Stimulated activated CD4-positive, alpha-beta T cell treated with anti-CD3 and anti-CD28 coated beads, Interleukin-1b, Interleukin-23, amount 100 ng/mL, for 4 hours (primary cell): ENCODE measurements at places on chromosomes 12 and 14.

GRCh38 chr12:45217846-45218245 is 2.0 kb downstream of the ANO6 start:
- DNase-seq: no peak

- DNase-seq: no peak
Measured at GRCh38 chr14:98957211-98958047, 314.6 kb downstream of the BCL11B start.

GRCh38 chr12:26011099-26011498 is 52.6 kb downstream of the RASSF8 start:
- no peak for DNase-seq

DNA sequence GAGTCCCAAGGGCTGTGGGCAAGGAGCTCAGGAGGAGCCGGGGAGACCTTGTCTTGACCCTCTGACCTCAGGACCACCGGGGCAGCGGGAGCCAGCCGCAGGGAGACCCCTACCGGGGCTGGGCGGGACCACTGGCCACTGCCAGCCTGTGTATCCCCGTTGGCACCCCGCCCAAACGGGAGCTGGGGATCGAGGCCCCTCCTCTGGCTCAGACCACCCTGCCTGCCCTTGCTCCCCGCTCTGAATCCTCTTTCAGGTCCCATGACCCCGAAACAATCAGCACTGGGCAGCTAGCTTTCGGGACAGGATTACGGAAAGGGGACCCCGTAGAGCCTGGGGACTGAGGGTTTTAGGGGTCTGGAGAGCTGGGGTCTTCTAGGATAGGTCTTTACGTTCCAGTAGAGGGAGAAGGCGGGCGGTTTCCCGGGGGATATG is 1.3 kb downstream of the GLI1 start:
- DNase-seq: no peak

DNA sequence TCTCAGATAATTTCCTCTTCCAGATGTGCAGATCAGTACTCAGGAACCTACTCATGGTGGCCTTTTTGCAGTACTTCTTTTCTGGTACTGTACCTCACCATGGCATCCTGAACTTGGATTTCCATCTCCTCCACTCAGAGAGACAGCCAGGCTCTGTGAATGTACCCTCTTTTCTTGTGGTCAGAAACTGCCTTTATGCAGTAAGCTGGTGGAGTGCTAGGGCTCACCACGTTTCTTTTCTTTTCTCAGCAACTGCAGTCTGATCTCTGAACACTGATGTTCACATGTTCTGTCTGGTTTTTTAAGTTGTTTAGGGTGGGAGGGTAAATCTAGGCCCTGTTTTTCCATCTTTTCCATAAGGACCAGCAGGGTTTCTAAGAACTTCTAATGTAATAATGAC is 99.8 kb upstream of the NRXN3 start:
- DNase-seq: no peak

- DNase-seq: no peak
Measured at GRCh38 chr14:33781236-33781635, 169.6 kb downstream of the EGLN3 start.

- DNase-seq: no peak
Measured at GRCh38 chr14:83320837-83321236, 1787.2 kb upstream of the SEL1L start.

DNA sequence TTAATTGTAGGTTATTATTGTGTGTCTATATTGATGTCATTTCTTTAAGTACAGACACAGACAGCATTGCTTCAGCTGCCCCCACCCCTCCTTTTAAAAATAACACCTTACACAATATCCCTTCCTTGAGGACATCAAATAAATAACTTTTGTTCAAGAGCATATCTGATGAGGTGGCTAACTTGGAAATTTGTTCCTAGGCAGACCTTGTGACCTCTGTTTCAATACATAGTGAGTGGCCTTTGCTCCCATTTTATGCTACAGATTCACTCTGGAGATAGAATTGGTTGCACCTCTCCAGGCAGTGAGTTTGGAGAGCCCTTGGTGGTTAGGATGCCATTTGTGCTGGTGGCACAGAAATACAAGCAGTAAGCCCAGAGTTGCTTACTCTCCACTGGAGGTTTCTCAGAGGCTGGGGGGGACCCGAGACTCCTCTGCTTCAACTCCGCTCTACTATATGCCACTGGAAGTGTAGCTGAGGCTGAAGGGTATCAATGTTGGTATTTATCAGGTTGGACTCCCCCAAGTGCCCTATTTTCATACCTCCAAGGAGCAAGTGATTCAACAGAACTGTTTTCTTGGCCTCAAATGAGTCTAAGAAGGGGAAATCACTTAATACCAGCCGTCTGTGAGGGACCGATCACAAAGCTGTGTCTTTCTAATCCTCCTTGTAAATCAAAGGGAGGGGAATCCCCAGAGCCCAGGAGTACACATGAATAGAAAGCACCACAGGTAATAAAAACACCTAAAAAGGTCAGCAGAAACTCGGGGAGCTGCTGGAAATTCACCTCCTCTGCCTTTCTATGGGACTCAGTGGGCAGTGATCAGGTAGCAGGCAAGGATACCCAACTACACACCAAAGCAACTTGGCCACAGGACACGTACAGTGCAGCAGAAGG is 463.1 kb downstream of the RAD51B start:
- peak; percentile 23 for DNase-seq

- DNase-seq: no peak
Measured at GRCh38 chr14:67562776-67563150, 29.7 kb downstream of the PLEKHH1 start.

- peak; percentile 18 for DNase-seq
Measured at GRCh38 chr12:4215229-4216186, 58.1 kb upstream of the CCND2 start.

DNA sequence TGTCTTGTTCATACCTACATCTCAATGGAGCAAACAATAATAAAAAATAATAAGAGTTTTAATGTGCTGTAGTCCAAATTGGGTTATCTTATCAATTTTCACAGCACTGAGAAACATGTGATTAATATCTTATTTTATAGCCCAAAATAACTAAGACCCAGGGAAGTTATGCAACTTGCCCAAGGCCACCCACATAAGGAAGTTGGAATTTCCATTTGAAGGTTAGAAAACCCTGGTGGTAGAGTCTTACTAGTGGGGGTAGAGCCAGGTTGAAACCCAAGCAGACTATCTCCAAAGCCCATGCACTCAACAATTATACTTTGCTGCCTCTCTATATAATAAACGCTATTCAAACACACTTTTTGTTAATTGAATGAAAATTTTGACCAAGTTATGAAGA is 270.0 kb upstream of the CAND1 start:
- DNase-seq: no peak

- no peak for DNase-seq
Measured at GRCh38 chr12:131409211-131409610, 301.7 kb upstream of the SFSWAP start.

DNA sequence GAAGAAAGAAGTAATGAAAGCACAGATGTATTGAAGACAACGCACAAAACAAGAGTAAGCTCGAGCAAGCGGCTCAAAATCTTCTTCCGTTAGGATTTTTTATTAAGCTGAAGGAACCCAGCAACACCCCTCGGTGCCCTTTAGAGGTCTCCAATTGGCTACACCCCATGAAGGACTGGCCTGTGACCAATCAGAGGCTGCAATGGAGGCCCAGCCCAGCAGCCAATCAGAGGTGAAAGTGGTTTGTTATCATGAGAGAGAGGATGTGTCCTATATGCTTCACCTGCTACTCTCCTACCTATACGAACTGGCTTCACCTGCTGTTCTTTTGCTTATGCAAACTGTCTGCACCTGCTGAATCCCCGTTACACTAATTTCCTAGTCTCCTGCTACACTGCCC is 358.8 kb downstream of the C12orf50 start:
- DNase-seq: no peak

- DNase-seq: no peak
Measured at GRCh38 chr12:109739747-109740693, 26.4 kb downstream of the FAM222A start.

GRCh38 chr12:3271639-3272038 is 194.5 kb downstream of the TSPAN9 start:
- no peak for DNase-seq

DNA sequence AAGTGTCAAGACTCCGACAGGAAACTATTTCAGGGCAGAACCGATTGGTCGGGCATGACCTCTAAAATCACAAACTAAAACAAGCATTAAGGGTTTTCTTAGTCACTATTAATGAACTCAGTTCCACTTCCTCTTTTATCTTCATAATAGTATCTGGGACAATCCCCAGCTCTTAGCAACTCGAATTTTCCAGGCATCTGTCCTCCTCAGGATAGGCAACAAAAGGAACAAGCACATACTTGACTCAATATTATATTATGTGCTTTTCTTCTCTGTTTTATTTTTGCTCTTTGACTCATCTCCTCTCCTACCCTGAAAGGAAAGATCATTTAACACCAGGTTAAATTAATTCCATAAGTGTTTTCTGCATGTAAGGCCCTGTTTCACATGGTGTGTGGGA is 638.3 kb upstream of the TBX3 start:
- no peak for DNase-seq

- DNase-seq: no peak
Measured at GRCh38 chr12:11987901-11988300, 82.8 kb upstream of the BCL2L14 start.

GRCh38 chr12:47741340-47741703 is 16.0 kb upstream of the ENDOU start:
- DNase-seq: peak; percentile 19

- DNase-seq: no peak
Measured at GRCh38 chr12:40002178-40003169, 103.4 kb downstream of the SLC2A13 start.

DNA sequence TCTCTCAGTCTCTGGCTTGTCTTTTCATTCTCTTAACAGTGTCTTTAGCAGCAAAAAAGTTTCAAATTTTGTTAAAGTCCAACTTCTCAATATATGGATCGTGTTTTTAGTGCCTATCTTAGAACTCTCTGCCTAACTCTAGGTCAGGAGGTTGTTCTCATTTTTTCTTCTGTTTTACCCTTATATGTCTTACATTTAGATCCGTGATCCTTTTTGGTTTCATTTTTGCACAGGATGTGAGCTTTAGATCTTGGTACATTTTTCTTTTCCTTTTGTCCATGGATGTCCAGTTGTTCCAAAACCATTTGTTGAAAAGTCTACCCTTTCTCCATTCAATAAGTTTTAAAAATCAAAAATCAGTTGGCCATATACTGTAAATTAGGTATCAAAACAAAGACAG is 6.8 kb downstream of the VRK1 start:
- DNase-seq: no peak

GRCh38 chr12:96194971-96195844 is 1.0 kb downstream of the ELK3 start:
- DNase-seq: peak; percentile 48

DNA sequence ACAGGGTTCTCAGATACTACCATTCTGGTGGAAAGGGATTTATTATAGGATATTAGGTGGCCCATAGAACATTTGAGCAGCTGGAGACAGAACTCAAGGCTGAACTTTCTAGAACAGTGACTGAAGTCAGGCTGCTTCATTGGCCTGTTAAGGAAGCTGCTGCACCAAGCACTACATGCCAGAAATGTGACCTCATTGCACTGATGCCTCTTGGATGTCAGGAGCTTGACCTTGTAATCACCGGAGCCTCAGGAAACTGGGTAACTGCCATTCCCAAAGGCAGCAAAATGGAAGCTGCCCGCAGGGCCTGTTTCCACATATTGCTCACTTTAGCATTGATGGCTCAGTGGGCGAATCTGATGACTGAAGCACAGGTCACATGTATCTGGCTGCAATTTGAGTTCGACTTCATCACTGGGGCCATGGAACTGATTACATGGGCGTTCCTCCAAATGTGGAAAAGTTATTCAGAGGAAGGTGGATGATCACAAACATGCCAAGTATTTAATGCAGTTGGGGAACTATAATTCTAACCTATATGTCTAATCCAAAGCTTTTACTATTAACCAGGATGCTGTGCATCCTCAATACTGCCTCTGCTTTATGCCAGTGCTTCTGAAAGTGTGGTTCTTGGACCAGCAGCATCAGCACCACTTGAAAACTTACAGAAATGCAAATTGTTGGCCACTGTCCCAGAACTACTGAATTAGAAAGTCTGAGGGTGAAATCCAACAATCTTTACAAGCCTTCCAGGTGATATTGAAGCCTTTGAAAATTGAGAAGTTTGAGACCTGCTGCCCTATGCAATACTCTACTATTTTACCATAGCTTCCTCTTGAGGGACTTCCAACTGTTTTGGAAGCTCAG is 337.2 kb upstream of the NAV3 start:
- DNase-seq: no peak

DNA sequence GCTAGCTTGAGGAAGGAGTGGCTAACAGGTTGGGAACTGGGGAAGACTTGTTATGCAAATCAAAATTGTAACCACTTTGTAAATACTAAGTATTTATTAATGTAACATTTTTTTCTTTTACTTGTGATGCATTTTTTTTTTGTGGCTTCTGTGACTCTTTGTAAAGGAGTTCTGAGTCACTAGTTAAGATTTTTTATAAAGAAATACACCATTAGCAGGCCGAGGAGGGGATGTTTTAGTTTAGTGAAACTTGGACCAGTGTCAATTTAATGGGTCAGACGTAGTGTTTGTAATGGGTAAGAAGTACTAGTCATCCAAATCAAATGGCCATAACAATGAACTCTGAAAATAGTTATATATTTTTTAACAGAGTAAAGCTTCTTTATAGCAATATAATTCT is 43.1 kb downstream of the AKAP6 start:
- no peak for DNase-seq

GRCh38 chr12:83865431-83865830 is 1047.2 kb downstream of the SLC6A15 start:
- no peak for DNase-seq

DNA sequence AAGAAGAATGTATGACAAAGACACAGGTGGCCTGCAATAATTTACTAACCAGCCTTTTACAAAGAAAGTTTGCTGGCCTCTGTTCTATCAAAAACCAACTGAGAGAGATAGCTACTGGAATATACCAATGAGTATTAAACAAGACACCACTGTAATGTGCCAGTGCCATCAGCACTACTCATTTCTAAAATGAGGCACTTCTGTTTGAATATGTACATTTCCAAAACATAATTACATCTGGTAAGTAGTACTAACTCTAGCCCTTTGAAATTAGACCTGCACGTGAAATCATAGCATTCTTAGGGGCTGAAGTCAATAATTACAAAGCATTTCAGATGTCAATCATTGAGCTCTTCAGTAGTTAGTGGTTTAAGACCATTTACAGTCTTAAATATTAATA is 6.9 kb upstream of the SYCP3 start:
- DNase-seq: no peak

DNA sequence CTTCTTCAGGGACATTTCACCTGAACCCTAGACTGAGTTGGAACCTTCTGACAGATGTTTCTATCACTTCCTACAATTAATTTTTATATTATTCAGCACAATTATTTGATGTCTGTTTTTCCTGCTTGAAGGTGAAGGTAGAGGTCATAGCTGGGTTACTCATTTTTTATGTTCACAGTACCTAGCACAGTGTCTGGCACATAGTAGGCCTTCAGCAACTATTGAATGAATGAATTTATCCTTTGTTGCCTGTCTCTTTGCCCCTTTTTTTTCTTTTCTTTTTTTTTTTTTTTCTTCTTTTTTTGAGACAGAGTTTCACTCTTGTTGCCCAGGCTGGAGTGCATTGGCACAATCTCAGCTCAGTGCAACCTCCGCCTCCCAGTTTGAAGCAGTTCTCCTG is 29.5 kb upstream of the FAM177A1 start:
- DNase-seq: no peak
